ENCODE measurements at places on chromosomes 6 and 20. TPM values are rescaled to one million over a fixed set of nuclear protein-coding genes. Genes with fewer than 3 reads are reported as not detected.

UST gene
- 16.2 TPM for total RNA-seq

HTR1E gene
- total RNA-seq: not detected

MLN gene
- total RNA-seq: not detected

CFB gene
- total RNA-seq: 178 TPM

MACROD2 gene
- total RNA-seq: 7.6 TPM

TINAG gene
- total RNA-seq: 25.2 TPM

CLPSL2 gene
- not detected for total RNA-seq

DNA sequence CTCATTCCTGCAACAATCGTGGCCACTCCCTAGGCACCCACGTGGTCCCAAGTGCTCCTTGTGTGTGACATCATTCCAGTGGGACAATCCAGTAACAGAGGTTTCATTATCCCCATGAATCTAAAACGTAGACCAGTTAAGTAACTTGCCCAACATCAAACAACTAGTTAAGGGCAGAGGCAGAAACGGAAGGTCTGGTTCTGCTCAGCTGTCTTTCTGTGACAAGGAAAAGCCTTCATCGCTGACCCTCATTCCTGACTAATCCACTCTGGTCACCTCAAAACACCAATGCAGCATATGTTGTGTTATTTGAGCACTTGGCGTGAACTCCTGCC lies 261.4 kb upstream of the JARID2 start:
- DNase-seq: peak; percentile 73

DNA sequence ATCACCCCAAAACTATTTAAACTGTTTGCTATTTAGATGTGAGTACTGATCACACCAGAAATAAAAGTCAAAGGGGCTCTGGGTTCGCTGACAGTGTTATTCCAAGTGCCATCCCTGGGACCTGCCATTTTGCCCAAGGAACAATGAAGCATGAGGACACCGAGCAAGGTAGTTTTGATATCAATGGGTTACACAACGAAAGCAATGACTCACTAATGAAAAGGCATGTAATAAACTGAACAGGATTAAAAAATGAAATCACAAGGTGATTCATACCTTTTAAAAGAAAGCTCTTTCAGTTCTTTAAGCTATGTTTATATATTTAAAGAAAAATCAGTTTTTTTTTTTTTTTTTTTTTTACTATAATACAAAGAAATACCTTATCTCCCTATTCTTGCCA lies 102.0 kb downstream of the HS3ST5 start:
- no peak for DNase-seq

DNA sequence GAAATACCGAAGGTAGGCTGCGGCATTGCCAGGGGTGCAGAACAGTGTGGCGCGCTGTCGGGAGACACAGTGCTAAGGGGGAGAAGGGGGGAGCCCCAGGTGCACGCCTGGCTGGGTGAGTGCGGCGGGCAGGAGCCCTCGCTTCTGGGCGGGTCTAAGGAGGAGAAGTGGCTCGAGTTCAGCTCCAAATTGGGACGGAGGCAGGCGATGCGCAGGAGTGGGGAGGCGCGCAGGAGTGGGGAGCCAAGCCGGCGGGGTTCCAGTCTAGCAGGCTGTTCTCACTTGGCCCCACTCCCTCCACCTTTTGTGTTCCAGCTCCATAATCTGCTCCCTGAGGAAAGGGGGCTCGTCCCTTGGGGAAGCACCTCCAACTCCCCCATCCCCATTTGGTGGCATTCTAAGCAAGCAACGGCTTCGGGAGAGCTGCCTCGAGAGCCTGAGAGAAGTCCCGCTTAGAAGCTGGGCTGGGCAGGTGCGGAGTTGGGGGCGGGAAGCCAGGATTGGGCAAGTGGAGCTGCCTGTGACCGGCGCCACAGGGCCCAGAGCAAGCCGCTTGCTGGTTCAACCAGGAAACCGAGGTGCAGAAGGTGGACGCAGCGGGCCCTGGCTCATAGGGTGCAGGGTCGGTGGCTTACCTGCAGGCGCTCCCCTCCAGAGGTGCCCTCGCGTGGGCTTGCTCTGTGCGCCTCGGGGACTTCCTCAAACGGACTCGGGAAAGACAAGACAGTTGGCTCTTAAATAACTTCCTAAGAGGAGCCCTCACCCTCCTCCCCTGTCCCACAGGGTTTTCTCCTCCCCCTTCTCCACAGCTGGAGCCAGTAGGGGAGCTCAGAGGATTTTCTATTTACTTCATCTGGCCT lies at the start of gene F13A1:
TSS of gene F13A1 (minus strand) at position 711 of the 860 bp plus-strand sequence. CDS start 1,998 bp downstream, outside the sequence.
- DNase-seq: no peak

DNA sequence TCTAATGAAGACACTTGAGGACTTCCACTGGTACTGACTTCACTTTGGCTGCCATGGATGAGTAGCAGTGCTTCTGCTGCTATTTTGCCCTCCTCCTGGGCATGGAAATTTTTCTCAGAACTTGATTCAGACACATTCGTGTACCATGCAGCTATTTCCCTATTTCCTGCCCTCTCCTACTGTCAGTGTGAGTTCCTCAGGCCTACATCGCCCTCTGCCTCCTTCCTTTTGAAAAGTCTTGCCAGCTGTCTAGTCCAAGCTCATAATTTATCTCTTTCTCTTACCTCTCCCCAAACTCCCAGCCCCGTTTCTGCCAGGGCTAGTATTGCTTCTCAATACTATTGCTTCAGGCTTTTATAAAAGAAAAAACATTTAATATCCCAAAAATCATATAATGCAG lies 470.2 kb downstream of the ADGRB3 start:
- no peak for DNase-seq

- no peak for DNase-seq
Measured at GRCh38 chr6:149334682-149335160, 17.2 kb downstream of the TAB2 start.

- DNase-seq: no peak
Measured at GRCh38 chr20:63973160-63973479, 3.4 kb upstream of the ZNF512B start.

DNA sequence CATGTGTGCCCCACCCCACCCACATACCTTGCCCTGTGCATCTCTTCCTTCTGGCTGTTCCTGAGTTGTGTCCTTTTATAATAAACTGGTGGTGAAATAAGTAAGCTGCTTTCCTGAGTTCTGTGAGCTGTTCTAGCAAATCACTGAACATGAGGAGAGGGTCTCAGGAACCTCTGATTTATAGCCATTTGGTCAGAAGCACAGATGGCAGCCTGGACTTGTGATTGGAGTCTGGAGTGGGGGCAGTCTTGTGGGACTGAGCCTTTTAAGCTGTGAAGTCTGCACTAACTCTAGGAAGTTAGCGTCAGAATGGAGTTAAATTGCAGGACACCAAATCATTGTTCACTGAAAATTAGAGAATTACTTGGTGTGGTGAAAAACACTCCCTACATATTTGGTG lies 245.4 kb downstream of the LRFN2 start:
- DNase-seq: no peak

DNA sequence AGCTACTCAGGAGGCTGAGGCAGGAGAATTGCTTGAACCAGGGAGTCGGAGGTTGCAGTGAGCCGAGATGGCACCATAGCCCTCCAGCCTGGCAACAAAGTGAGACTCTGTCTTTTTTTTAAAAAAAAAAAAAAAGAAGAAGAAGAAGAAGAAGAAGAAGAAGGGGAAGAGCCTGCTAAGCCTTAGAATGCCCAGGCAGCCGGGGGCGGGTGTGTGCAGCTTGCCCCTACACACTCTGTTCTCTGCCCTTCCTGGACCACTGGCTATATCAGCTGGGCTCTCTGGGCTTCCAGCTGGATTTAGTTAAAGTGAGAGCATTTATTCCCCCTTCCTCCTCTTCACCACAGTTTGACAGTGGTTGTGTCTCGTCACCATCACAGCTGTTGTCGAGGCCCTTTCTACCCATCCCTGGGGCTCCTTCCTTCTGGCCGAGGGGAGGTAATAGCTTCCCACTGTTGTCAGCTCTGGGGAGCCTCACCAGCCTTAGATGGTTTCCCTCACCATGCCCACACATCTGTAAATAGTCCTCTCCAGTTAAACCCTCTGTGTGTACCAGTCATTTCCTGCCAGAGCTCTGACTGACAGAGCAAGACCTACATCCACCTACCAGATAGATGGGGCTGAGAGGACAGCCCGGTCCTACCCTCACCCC lies 77.6 kb downstream of the TRERF1 start:
- no peak for DNase-seq

DNA sequence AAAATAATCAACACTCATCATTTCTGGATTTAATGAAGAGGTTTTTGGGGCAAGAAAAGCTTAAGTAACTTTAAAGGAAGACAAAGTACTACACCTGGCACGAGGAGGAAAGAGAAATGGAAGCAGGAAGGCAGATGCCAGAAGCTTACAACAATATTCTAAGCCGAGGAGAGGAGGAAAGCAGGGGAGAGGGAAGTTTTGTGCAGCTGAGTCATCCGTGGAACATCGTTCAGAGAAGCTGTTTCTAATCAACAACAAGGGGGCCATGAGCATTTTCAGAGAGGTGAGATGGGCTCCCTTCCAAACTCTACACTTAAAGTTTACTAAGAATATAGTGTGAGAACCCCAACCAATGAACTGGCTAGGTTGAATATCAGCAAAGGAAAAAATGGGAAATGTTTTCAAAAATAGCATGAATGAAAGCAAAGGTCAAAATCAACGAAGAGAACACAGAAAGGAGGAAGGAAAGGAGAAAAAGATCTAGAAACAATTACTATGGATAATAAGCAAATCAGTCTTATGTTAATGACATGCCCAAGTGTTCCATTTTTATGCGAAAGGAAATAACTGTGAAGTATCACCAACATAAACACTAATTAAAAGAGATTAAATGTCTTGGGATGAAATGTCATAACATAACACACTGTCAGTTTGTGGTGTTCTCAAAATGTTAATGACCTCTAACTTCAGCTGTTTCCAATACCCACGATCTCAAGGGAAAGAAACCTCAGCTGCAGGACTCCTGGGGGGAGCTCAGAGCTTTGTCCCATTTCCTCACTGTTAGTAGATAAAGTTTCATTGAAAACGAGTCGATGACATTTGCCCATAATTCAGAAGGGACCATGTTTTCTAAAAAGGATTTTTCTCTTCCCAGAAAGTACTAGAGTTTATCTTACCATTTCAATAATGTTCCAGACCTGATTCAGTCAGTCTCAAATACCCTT lies 203.4 kb upstream of the STXBP5 start:
- no peak for DNase-seq

GRCh38 chr6:28161410-28162079 lies 19.9 kb downstream of the ZKSCAN8 start:
- DNase-seq: peak; percentile 82

DNA sequence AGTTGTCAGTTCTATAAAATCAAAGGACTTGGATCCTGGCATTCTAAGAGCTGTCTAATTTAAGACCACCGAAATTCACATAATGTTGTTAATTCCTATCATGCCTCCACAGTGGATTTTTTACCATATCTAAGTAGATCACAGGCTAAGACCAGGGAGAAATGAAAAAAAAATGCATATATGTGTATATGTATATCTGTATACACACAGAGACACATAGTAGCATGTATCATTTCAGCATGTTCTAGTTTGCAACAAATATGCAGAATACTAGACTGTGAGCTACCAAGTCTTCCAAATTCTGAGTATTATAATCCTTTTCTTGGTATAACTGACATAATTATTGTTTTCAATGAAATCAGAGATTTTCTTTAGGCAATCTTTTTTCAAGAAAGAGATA lies 267.6 kb upstream of the TSHZ2 start:
- no peak for DNase-seq

DNA sequence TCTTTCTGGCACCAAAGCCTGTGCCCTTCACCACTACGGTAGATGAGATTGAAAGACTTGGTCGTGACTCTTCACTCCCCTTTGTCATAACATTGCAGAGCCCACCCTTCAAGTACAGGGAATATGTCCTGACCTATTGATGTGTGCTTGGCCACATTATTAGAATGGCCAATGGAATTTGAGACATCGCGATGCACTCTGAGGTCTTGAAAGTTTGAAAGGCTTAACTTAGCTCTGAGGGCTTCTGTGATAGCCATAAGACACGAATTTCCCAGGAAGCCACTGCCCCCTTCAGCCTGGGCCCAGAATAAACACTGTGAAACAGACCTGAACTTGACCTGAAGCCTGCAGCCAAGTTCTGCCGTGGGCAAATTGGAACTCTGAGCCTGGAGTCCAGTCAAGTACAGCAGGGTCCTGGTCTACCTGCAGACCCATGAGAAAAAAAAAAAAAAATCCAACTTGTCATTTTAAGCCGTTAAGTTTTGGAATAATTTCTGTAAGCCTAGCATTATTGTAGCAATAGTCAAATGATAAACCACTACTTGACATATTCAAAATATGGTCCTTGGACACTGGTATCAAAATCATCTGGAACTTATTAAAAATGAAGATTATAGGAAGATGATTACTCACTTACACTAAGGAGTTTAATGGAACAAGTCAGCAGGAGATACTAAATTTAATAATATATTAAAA lies 36.9 kb upstream of the TRAF3IP2 start:
- DNase-seq: peak; percentile 79

GRCh38 chr20:50029697-50030461 lies 47.1 kb downstream of the SNAI1 start:
- DNase-seq: no peak

GRCh38 chr6:97885828-97886227 lies 602.8 kb upstream of the MMS22L start:
- DNase-seq: no peak

DNA sequence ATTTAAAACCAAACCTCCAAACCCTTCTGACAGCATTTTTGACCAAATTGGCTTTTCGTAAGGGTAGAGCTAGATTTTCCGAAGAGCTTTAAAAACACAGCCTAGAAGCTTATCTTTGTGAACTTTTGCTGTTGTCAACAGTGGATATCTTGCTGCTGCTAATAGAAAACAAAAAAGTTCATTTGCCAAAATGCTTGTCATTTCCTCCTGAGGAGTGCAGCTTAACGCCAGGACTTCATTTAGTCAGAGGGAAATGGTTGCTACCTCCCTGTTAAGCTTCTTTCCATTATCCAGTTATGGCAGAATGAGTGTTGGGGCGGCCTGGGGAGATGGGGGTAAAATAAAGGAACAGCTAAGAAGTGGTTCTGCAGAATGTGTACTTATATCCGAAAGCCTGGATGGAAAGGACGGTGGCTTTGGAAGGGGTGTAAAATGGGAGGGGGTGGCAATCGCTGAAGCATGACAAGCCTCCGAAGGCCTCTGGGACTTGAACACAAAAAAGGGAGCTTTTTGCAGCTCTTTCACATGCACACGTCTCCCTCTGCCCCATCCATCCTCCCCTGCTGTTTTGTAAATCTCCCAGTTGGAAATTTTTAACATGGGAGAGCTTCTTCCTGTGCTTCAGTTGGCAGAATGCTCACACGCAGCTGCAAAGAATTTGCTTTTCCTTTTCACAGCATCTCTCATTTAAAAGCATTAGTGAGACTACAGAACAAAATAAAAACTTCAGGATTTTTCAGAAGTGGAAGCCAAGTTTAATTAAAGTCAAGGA lies 22.5 kb downstream of the JARID2 start:
- DNase-seq: no peak

DNA sequence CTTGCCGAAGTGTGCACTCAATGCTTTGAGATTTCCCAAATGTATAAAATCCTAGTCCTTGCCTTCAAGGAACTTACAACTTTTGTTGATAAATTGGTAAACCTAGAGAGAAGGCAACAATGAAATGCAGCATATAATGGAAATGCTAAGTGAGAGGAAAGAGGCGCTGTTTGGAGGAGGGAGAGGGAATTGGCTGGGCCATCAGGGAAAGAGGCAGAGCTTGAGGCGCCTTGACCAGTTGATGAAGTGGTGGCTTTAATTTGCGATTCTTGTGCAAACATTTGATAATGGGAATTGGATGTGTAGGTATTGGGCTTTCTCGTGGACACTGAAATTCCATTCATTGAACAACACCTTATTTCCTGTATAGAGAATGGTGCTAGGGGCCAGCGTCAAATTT lies 1.9 kb upstream of the CDYL start:
- no peak for DNase-seq

- DNase-seq: no peak
Measured at GRCh38 chr20:24507182-24507853, 37.9 kb downstream of the SYNDIG1 start.

GRCh38 chr20:31924561-31924960 lies 27.3 kb downstream of the PDRG1 start:
- no peak for DNase-seq

Data from mucosa of descending colon (tissue), 3 donors.